ENCODE measurements at places on chromosomes 4 and X.

GRCh38 chrX:39360101-39360500, 558.8 kb downstream of the MID1IP1 start:
- H3K4me1 ChIP-seq, result peaks cover 6% of the 10 kb centered on the region
- H3K36me3 ChIP-seq, result no peaks in the 10 kb centered on the region
- H3K4me3 ChIP-seq, result no peak overlapping the region
- no peak for DNase-seq
- no peaks in the 10 kb centered on the region for H3K27me3 ChIP-seq

- peak overlapping the region; percentile 21 for H3K4me3 ChIP-seq
- H3K4me1 ChIP-seq, result peaks cover 3% of the 10 kb centered on the region
- peaks cover 5% of the 10 kb centered on the region for H3K36me3 ChIP-seq
- H3K27ac ChIP-seq, result no peak overlapping the region
- DNase-seq, result peak; percentile 14
- no peaks in the 10 kb centered on the region for H3K27me3 ChIP-seq
These were observed 27.8 kb downstream of the PIR start for GRCh38 chrX:15465347-15465746.

GRCh38 chrX:102995316-102995715, 58.2 kb downstream of the RAB40AL start:
- no peaks in the 10 kb centered on the region for H3K27me3 ChIP-seq
- DNase-seq, result no peak
- H3K4me3 ChIP-seq, result no peak overlapping the region
- no peaks in the 10 kb centered on the region for H3K4me1 ChIP-seq
- H3K36me3 ChIP-seq, result no peaks in the 10 kb centered on the region

GRCh38 chr4:62302710-62303109, 1102.6 kb downstream of the ADGRL3 start:
- DNase-seq, result no peak
- no peak overlapping the region for H3K27ac ChIP-seq
- H3K27me3 ChIP-seq, result no peaks in the 10 kb centered on the region
- no peak overlapping the region for H3K4me3 ChIP-seq
- no peaks in the 10 kb centered on the region for H3K36me3 ChIP-seq
- no peaks in the 10 kb centered on the region for H3K4me1 ChIP-seq

DNA sequence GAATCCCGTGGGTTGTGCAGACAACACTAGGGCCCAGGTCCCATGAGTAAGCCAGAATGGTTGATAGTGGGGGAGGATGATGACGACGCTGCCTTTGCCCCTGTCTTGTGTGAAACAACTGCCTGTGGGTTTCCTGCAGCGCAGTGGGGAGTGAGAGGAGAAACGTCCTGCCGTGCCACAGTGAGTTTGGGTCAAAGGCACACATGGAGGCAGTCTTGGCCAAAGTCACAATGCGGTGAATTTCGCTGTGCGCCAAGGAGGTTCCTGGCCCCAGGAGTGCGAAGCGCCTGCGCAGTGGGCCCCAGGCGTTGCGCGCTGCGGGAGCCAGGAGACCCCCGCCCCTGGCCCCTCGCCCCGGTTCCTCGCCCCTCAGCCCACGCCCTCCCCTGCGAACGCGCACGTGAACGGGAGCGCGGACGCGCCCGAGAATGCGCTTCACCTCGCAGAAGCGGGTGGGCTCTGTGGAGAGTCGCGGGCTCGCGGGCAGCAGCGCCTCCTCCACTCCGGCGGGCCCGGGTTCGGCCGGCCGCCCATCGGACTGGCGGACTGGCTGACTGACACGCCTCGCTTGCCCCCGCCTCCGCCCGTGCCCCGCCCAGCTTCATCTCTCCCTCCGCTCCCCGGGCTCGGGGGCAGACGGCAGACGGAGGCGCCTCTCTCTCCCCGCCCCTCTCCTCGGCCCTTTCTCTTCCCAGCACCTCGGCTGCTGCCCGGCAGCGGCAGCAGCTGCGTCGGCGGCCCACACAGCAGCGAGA, at the start of gene NUDT10:
TSS of gene NUDT10 (plus strand) at position 635 of the 755 bp plus-strand sequence. CDS start 144 bp downstream, outside the sequence.
- H3K27ac ChIP-seq, result peak within 1 kb of the TSS; percentile 1
- peak; percentile 35 for DNase-seq
- H3K4me3 ChIP-seq, result peak within 1 kb of the TSS; percentile 92
- no peaks in the 10 kb centered on the region for H3K27me3 ChIP-seq
- no peaks in the 10 kb centered on the region for H3K4me1 ChIP-seq

GRCh38 chr4:6217716-6218381, 17.5 kb upstream of the JAKMIP1 start:
- peaks cover 37% of the 10 kb centered on the region for H3K27me3 ChIP-seq
- H3K4me3 ChIP-seq, result no peak overlapping the region
- no peak overlapping the region for H3K27ac ChIP-seq
- no peak for DNase-seq
- H3K36me3 ChIP-seq, result peaks cover 2% of the 10 kb centered on the region
- H3K4me1 ChIP-seq, result peaks cover 4% of the 10 kb centered on the region

DNA sequence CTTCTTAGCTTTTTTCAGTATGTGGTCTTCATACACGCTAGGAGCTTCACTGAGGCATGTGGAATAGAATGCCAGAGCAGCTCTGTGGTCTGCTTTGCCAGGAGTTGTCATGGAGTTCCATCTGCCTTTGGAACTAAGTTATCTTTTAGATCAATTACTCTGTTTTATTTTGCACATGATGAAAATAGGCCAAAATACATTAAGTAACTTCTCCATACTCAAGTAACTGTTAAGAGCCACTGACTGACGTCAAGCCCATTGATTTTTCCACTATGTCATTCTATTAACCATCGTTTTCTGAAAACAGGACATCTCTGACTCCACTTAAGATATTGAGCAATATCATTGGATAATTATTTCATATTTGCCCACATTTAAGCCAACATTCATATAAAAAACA, 415.1 kb upstream of the MAD2L1 start:
- H3K36me3 ChIP-seq, result no peaks in the 10 kb centered on the region
- H3K27me3 ChIP-seq, result no peaks in the 10 kb centered on the region
- H3K4me1 ChIP-seq, result no peaks in the 10 kb centered on the region
- H3K27ac ChIP-seq, result no peak overlapping the region

- peaks cover 2% of the 10 kb centered on the region for H3K4me1 ChIP-seq
- H3K27me3 ChIP-seq, result peaks cover 9% of the 10 kb centered on the region
- no peak for DNase-seq
- no peaks in the 10 kb centered on the region for H3K36me3 ChIP-seq
These were observed 72.1 kb downstream of the ARHGEF38 start for GRCh38 chr4:105624530-105624929.

DNA sequence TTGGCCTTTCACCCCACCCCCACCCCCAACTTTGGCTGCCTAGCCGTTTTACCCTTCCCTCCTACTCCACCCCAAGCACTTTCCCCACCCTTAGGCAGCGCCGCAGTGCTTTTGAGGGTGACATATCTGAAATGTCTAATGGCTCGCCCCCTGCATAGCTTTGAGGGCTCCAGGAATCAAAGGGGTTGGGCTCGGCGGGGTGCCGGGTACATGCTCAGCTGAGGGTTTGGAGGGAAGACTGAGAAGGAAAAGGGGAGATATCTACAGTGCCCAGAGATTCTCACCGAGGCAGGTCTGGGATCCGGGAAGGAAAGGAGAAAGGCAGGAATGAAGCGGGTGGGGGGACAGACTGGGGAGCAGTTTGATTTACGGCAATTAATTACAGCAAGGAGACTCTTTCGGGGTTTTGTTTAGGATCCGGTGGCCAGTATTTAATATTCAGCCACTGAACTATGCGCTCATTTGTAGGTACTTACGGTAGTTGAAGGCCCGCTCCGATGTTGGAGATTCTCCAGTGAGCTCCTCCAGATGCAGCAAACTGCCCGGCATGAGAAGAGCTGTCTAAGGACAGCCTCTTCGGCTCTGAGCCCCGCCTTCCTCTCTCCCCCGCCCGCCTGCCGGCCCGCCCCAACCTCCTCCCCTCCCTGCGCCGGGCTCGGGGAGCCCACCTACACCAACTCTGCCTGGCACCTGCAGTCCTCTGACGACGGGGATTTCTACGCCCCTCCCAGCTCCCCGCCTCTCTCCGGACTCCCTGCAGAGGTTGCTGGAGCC, at the start of gene IGSF1:
TSS of gene IGSF1 (minus strand) at position 569 of the 774 bp plus-strand sequence. CDS start 2,632 bp downstream, outside the sequence.
- H3K36me3 ChIP-seq, result no peaks in the 10 kb centered on the region
- no peak for DNase-seq
- H3K27ac ChIP-seq, result no peak within 1 kb of the TSS

- no peaks in the 10 kb centered on the region for H3K36me3 ChIP-seq
- H3K27ac ChIP-seq, result no peak overlapping the region
- DNase-seq, result no peak
- peaks cover 3% of the 10 kb centered on the region for H3K4me1 ChIP-seq
- peaks cover 3% of the 10 kb centered on the region for H3K27me3 ChIP-seq
- no peak overlapping the region for H3K4me3 ChIP-seq
These were observed 104.2 kb downstream of the SATL1 start for GRCh38 chrX:85139422-85139821.

DNA sequence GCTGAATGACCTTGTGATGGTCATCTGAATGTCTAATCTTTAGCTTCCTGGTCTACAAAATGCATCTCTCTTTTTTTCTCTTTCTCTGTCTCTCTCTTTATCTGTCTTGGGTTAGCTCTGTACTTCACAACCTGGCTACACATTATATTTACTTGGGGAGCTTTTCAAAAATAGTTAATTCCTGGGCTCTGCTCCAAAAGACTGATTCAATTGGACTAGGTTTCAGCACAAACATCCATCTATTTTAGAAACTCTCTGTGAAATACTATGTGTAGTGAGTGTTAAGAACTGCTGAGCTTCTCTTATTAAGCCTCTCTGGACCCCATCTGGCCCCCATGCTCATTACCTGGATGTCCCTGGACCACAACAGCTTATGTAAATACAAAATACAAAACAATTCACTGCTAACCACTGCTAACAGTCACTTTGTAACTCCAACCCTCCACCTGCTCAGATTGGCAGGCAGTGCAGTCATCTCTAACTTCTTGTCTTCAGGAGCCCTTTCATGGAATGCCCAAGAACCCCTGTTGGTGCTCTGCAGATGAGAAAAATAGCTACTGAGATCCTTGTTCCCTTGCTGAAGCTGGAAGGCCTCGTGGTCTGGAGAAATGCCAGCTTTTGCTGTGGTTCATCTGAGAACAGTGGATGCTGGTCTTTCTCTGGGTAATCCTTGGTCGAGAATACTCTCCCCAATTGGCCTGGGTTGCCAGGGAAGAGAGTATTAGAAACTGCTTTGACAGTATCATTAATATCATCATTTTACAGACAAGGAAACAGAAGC, 14.8 kb upstream of the BOD1L1 start:
- peaks cover 6% of the 10 kb centered on the region for H3K4me1 ChIP-seq
- H3K4me3 ChIP-seq, result no peak overlapping the region
- H3K36me3 ChIP-seq, result no peaks in the 10 kb centered on the region
- peaks cover 67% of the 10 kb centered on the region for H3K27me3 ChIP-seq

DNA sequence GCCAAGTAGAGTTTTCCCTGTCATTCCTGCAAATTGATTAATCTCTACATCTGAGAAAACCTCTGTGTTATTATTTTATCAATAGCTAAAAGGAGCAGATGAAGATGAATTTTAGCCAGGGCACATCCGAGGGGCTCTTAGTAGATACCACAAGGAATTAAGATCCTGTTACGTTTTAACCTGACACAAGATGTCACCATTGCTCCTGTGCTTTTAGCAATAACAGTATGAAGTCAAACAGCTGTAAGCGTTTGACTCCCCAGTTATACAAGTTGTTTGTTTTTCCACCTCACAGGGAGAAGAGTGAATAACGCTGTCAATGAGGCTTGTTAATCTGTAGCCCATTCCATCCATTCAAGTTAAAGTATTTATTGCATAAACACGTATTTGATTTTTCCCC, 76.0 kb upstream of the AP1S2 start:
- peaks cover 15% of the 10 kb centered on the region for H3K4me1 ChIP-seq
- H3K4me3 ChIP-seq, result no peak overlapping the region
- H3K27me3 ChIP-seq, result no peaks in the 10 kb centered on the region
- no peak for DNase-seq

DNA sequence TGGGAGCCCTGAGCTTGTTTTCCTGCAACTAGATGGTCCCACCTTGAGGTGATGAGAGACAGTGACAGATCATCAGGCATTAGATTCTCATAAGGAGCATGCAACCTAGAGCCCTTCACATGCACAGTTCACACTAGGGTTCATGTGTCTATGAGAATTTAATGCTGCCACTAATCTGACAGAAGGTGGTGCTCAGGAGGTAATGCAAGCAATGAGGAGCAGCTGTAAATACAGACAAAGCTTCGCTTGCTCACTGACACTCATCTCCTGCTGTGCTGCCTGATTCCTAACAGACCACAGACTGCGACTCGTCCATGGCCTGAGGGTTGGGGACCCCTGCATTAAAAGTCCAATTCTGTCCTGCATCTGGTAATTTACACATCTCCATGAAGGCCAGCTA, 141.6 kb downstream of the KCNIP4 start:
- no peaks in the 10 kb centered on the region for H3K4me1 ChIP-seq
- H3K4me3 ChIP-seq, result no peak overlapping the region
- DNase-seq, result no peak
- no peaks in the 10 kb centered on the region for H3K36me3 ChIP-seq

GRCh38 chr4:48851651-48852050, 20.8 kb downstream of the OCIAD1 start:
- no peak overlapping the region for H3K4me3 ChIP-seq
- no peak overlapping the region for H3K27ac ChIP-seq
- H3K36me3 ChIP-seq, result peaks cover 46% of the 10 kb centered on the region

Measured in stimulated activated naive B cell treated with anti-CD40 and anti-IgM and Interleukin-4, amounts not matched to agents 10 μg/mL and 1 μg/mL and 100 μg/mL, for 72 hours (primary cell).